ENCODE measurements at places on chromosomes 2 and 18.
A peak's percentile ranks its signal among the peaks of the same experiment; 100 is the strongest.

- no peak for DNase-seq
These were observed 67.4 kb upstream of the TMEM247 start for GRCh38 chr2:46411985-46412384.

DNA sequence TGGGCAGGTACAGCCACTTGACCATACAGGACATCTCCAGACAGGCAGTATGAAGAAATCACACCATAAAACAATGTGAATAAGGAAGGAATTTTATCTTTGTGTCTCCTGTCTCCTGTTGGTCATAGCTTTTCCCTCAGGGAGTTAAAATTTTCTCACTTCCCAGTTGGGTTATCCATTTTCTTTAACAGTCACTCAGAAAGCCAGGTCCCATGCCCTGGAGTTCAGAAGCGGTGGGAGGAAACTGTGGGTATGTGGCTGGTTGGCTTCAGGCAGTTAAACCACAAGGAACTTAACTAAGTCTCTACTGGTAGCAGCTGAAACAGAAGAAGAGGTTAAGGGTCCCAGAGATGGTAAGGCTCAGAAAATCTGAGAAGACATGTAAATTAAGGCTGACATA lies 6.5 kb upstream of the SMAD2 start:
- no peak for DNase-seq

GRCh38 chr2:219254590-219255201 lies 978 bp upstream of the TUBA4A start:
- DNase-seq, result peak; percentile 46

DNA sequence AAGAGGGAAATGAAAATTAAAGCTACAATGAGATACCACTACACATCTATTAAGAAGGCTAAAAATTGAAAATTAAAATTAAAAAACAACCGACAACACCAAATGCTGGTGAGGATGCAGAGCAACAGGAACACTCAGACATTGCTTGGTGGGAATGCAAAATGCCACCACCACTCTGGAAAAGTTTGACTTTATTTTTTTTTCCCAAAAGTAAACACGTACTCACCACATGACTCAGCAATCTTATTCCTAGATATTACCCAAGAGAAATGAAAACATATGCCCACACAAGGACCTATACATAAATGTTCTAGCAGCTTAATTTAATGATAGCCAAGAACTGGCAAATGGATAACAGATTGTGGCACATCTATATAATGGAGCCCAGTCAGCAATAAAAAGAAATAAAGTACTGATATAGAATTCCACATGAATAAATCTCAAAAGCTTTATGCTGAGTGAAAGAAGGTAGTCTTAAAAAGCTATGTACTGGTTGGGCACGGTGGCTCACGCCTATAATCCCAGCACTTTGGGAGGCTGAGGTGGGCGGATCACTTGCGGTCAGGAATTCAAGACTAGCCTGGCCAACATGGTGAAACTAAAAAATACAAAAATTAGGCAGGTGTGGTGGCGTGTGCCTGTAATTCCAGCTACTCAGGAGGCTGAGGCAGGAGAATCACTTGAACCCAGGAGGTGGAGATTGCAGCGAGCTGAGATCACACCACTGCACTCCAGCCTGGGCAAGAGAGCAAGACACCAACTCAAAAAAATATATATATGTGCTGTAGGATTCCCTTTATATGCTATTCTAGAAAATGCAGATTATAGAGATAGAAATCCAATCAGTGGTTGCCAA lies 4.2 kb upstream of the PROC start:
- no peak for DNase-seq

- DNase-seq, result no peak
These were observed 86.2 kb downstream of the MCFD2 start for GRCh38 chr2:46829231-46829995.

DNA sequence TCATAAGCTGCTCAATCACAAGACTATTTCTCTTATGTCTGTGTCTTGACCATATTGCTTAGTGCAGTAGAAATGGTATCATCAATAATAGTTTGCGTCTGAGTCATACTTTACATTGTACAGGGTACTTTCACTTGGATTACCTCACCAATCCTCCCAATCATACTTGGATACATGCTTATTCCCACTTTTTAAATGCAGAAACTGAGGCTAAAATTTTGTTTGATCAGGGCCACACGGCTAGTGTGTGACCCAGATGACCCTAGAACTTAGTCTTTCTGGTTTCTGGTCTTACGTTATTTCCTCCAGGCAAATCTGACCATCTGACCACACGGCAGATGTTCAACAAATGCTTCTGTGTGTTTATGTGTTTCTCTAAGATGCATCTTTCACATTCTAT lies 23.8 kb upstream of the CCL20 start:
- no peak for DNase-seq

DNA sequence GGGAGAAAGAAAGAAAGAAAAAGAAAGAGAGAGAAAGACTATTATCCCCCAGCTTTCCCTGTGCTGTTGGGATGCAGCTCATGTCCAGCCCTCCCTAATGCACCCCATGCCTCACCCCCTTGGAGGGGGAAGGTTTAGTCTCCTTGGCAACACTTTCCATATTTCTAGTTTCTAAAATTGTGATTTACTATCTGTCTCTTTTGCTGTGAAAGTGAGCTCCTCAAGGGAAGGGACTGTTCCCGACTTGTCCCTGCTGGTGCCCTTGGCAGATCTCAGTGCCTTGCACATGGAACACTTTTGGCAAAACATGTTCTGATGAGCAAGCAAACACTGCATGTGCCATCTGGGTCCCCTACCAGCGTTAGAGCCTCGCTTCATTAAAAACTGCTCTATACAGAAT lies 11.7 kb upstream of the NAPG start:
- no peak for DNase-seq

- DNase-seq, result no peak
These were observed 55.5 kb upstream of the HS6ST1 start for GRCh38 chr2:128374001-128374710.

DNA sequence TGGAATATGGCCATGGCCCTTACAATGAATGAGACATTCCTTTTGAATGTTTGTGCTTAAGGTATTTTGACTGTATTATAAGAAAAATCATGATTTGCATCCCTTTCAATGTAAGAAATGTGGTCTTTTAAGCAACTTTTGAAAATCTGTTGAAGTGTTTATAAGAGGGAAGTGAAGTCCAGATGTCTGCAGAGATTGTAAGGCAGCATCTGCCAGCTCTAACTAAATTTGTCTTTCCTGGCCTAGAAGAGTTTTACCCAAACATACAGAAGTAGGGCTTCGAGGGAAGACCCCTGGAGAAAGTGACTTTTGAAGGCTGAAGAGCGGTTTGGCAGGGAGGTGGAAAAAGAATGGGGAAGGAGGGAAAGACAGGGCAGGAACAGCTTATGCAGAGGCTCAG lies 12.2 kb downstream of the EML6 start:
- no peak for DNase-seq

DNA sequence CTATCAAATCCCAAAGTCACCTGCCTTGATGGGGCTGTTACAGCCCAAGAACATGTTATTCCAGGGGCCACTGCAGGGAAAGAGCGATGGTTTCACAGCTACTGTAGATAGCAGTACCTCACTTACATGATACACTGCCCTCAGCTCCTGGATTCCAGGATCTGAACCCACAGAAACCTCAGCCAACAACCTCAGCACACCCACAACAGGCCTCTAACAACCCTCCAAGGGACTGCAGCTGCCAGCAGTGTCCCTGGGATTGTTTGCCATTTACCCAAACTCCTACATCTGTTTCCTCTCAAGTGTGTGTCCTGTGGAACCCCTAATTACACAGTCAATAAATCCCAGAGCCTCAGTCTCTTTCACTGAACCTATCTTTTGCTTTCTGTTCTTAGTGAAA lies 28.2 kb downstream of the OSBPL1A start:
- no peak for DNase-seq

DNA sequence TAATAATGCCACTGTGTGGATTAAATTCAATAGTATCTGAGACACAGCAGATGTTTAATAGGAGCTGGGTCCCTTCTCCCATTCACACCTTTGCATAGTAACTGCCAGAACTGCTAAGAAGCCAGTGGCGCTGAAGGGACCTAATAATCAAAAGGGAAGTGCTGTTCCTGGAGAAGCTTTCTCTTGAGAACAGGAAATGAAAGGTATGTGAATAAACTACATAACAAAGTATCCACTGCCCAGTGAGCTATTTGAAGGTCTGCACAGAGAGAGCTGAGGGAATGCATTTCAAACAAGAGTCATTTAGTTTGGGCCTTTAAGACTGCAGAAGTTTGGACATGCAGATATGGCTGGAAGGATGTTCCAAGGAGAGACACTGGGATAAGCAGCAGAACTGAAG lies 56.1 kb upstream of the KIDINS220 start:
- no peak for DNase-seq

DNA sequence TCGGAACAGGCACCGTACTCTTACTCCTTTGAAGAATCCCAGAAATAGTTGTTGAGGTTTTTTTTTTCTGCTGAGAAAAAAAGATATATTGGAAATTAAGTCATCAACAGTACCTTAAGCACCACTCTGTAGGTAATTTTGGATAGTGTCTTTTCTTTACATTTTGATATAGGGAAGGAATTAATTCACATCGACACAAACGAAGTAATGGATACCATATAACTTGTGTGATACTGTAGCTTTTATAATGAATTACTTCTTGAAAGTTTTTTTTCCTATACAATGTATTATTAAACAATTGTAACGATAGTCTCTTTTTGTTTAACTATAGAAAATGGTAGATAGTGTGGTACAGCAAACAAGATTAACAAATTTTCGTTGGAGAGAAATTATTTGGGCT lies 1.5 kb upstream of the IKZF2 start:
- no peak for DNase-seq

DNA sequence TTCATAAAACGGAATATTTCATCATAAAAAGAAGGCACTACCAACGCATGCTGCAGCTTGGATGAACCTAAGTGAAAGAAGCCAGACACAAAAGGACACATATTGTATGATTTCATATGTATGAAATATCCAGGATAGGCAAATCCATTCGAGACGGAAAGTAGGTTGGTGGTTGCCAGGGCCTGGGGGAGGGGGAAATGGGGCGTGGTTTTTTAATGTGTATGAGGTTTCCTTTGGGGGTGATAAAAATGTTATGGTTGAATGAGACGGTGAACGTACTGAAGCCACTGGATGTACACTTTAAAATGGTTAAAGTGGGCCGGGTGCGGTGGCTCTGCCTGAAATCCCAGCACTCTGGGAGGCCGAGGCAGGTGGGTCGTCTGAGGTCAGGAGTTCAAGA lies 20.0 kb upstream of the SPATA3 start:
- DNase-seq, result no peak

DNA sequence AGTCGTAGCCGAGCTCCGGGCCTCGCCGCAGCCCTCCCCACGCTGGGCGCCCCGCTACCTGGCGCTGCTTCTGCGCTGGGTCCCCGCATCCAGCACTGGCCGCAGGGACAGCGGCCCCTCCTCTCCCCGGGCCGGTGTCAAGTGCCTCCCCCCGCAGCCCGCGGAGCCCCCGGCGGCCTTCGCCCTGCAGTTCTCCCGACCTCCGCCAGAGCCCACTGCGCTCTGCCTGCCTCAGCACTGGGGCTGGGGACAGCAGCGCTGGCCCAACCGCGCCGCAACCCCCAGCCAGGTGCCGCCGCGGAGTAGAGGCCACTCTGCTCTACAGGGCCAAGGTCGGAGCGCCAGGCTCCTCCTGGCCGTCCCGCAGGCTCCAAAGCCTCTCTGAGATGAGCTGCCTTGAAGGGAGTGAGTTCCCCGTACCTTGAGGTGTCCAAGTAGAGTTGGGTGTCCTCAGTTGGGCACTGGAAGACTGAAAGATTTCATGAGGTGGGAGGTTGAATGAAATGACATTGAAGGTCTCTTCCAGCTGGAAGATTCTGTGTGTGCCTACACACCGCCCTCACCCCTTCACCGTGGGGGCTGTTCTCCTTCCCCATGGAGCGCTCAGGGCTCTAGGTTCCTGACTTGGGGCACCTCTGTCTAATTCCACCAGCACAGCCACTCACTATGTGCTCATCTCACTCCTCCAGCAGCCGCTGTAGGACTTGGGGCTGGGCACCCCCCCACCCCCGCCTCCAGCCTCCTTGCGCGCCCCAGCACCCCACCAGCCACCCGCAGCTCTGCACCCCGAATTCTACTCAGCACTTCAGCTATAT lies 854 bp upstream of the DNMT3A start:
- peak; percentile 82 for DNase-seq

DNA sequence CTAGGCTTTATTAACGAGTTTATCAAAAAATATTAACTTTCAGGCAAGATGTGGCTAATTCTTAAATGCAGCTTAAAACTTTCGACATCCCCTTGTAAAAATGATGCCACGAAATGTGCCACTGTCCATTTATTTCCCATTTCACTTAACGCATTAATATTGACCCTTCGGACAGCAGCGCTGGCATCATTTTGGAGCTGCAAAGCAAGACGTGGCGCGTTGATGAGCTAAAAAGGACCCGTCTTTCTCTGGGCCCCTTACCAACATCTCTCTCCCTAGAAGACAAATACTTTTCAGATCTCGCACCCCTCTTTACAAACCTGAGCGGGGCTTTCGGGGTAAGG lies 367.9 kb downstream of the MTX2 start:
- no peak for DNase-seq

DNA sequence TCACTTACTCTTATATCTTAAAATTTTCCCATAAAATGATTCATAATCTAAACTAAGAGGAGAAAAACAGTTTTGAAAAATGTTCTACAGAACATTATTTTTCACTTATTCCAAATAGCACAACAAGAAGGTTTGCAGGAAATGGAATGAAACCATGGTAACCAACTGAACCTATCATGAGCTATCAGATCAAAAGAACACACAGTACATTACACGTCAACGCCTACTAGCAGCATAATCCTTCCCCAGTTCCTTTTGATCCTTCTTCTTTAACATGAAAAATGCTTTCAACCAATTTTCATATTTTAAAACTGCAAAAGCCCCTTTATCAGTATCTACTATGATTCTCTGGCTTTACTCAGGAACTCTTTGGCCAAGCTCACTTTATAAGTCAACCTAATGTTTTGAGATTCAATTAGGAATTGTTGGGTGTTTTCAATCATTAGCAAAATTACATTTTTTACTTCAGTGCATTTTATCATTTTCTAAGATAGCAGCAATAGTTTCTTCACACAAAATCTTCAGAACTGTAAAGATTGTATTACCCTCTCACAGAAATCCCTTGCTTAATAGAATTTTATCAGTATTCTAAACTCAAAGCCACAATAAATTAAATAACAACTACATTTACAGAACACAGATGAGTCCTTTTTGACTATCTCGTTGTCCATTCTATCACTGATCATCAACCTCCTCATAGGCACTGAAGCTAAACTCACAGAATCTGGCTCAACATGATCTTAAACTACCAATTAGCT lies 102.5 kb downstream of the CHN1 start:
- DNase-seq, result no peak

DNA sequence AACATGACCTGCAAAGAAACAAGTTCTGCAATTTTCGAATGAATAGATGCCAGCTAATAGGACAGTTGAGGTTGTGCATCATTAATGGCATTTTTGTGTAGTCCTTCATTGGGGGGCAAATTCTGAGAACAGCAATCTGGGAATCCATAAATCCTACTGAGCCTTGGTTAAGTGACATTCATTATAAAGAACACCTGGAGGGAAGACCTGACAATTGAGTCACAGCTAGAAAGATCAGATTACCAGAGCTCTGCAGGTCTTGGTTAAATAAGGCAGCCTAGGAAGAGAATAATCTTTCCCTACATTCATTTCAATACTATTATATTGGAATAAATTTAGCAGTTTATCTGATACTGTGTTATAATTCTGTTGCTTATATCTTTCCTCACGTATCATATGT lies 14.3 kb downstream of the KCNH7 start:
- DNase-seq, result no peak

GRCh38 chr2:27148801-27149439 lies at the start of gene TCF23:
TSS of gene TCF23 (plus strand) at chr2:27149004. CDS start at chr2:27149134, 130 bp downstream.
- DNase-seq, result no peak
